A549 treated with RU486 at 1 μM for 4 hours (cell line): ENCODE measurements at places on chromosomes 11 and 22. TPM values are rescaled to one million over a fixed set of nuclear protein-coding genes. Genes with fewer than 3 reads are reported as not detected.

POGLUT3 gene
- 9.1 to 12.7 TPM (median 12.3 TPM) in 5 replicates for total RNA-seq

LGR4 gene
- 18.7 to 45.5 TPM (median 40.5 TPM) in 5 replicates for total RNA-seq

RTN4R gene
- 5.6 to 12.3 TPM (median 10.0 TPM) in 5 replicates for total RNA-seq

APOL4 gene
- total RNA-seq: not detected in 5 replicates

CNGA4 gene
- total RNA-seq: 0.07 to 0.19 TPM (median 0.09 TPM) in 3 of 5 replicates, not detected in the others

MYBPC3 gene
- total RNA-seq: 0.06 to 0.13 TPM (median 0.08 TPM) in 5 replicates

CFAP300 gene
- total RNA-seq: 4.9 to 7.1 TPM (median 6.6 TPM) in 5 replicates

RASD2 gene
- 0.89 to 1.8 TPM (median 1.1 TPM) in 5 replicates for total RNA-seq

VWCE gene
- 0.50 to 0.81 TPM (median 0.74 TPM) in 5 replicates for total RNA-seq

MMP12 gene
- total RNA-seq: 0.08 TPM in 1 of 5 replicates, not detected in the others

MAP6 gene
- 1.5 to 2.0 TPM (median 1.7 TPM) in 5 replicates for total RNA-seq

C11orf65 gene
- total RNA-seq: 0.20 to 0.65 TPM in 2 of 5 replicates, not detected in the others

APOL5 gene
- total RNA-seq: not detected in 5 replicates

OR52B6 gene
- total RNA-seq: not detected in 5 replicates

SUN2 gene
- 22.9 to 37.2 TPM (median 33.4 TPM) in 5 replicates for total RNA-seq

FBXO7 gene
- 67.4 to 78.8 TPM (median 74.4 TPM) in 5 replicates for total RNA-seq

MIOX gene
- total RNA-seq: not detected in 5 replicates

ABCC8 gene
- total RNA-seq: 1.1 to 4.1 TPM (median 1.8 TPM) in 5 replicates

IL18 gene
- total RNA-seq: 62.5 to 98.1 TPM (median 93.9 TPM) in 5 replicates

IGLL5 gene
- not detected in 5 replicates for total RNA-seq

VPREB1 gene
- total RNA-seq: not detected in 5 replicates

SPECC1L gene
- total RNA-seq: 10.2 to 14.0 TPM (median 13.3 TPM) in 5 replicates

FXYD2 gene
- 14.3 to 23.4 TPM (median 14.8 TPM) in 5 replicates for total RNA-seq

FOLR1 gene
- not detected in 5 replicates for total RNA-seq

TOMM22 gene
- total RNA-seq: 68.5 to 92.7 TPM (median 75.9 TPM) in 5 replicates

TCN2 gene
- 4.3 to 5.5 TPM (median 4.6 TPM) in 5 replicates for total RNA-seq

KCNQ1OT1 gene
- 0.01 to 0.06 TPM (median 0.04 TPM) in 5 replicates for total RNA-seq

TPBGL gene
- total RNA-seq: 0.15 to 0.23 TPM (median 0.19 TPM) in 5 replicates

BARX2 gene
- total RNA-seq: not detected in 5 replicates

WNT7B gene
- 92.2 to 135 TPM (median 126 TPM) in 5 replicates for total RNA-seq

FGF3 gene
- total RNA-seq: not detected in 5 replicates

RNF26 gene
- total RNA-seq: 27.6 to 41.9 TPM (median 37.2 TPM) in 5 replicates

TRIM51 gene
- not detected in 5 replicates for total RNA-seq

SMDT1 gene
- 21.3 to 48.9 TPM (median 42.4 TPM) in 5 replicates for total RNA-seq

CSF2RB gene
- total RNA-seq: not detected in 5 replicates

PNPLA3 gene
- total RNA-seq: 0.73 to 0.96 TPM (median 0.82 TPM) in 5 replicates

RFPL3 gene
- not detected in 5 replicates for total RNA-seq

CBLIF gene
- not detected in 5 replicates for total RNA-seq

C11orf91 gene
- 0.50 to 1.3 TPM (median 0.98 TPM) in 5 replicates for total RNA-seq

NRXN2 gene
- total RNA-seq: 0.08 to 0.34 TPM (median 0.30 TPM) in 4 of 5 replicates, not detected in the other

AIFM3 gene
- total RNA-seq: 1.0 to 4.8 TPM (median 3.3 TPM) in 5 replicates

APLNR gene
- 0.03 to 0.13 TPM (median 0.09 TPM) in 4 of 5 replicates, not detected in the other for total RNA-seq

MS4A4A gene
- not detected in 5 replicates for total RNA-seq

PLEKHB1 gene
- 0.44 to 1.2 TPM (median 0.85 TPM) in 5 replicates for total RNA-seq

DMC1 gene
- 2.6 to 6.1 TPM (median 5.0 TPM) in 5 replicates for total RNA-seq

LRP4 gene
- total RNA-seq: 6.0 to 8.9 TPM (median 7.1 TPM) in 5 replicates

SLC5A1 gene
- total RNA-seq: 0.03 to 0.05 TPM in 2 of 5 replicates, not detected in the others

CTSW gene
- total RNA-seq: 0.09 to 0.19 TPM in 2 of 5 replicates, not detected in the others

ACRV1 gene
- not detected in 5 replicates for total RNA-seq

PPP1CA gene
- total RNA-seq: 270 to 307 TPM (median 296 TPM) in 5 replicates

OSBP2 gene
- total RNA-seq: 10.6 to 12.3 TPM (median 11.2 TPM) in 5 replicates
